ENCODE measurements at places on chromosomes 7 and 10.

- H3K4me3 ChIP-seq: no peak overlapping the region
- no peak for DNase-seq
- H3K27me3 ChIP-seq: no peaks in the 10 kb centered on the region
- H3K36me3 ChIP-seq: peaks cover 52% of the 10 kb centered on the region
These were observed 6.0 kb downstream of the MRPL43 start for GRCh38 chr10:100981178-100981772.

- no peaks in the 10 kb centered on the region for H3K36me3 ChIP-seq
- no peak overlapping the region for H3K27ac ChIP-seq
- H3K27me3 ChIP-seq: no peaks in the 10 kb centered on the region
These were observed 97.3 kb upstream of the SFMBT2 start for GRCh38 chr10:7507887-7508726.

DNA sequence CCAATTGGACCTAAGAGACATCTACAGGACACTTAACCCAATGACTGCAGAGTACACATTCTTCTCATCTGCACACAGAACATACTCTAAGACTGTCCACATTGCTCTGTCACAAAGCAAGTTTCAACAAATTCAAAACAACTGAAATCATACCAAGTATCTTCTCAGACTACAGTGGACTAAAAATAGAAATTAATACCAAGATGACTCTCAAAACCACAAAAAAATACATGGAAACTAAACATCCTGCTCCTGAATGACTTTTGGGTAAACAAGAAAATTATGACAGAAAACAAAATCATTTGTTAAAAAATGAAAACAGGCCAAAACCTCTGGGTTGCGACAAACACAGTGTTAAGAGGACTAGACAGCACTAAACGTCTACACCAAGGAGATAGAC, 24.5 kb downstream of the SNX13 start:
- H3K27me3 ChIP-seq: no peaks in the 10 kb centered on the region
- no peak overlapping the region for H3K27ac ChIP-seq
- peaks cover 41% of the 10 kb centered on the region for H3K4me1 ChIP-seq
- no peak for DNase-seq
- H3K36me3 ChIP-seq: no peaks in the 10 kb centered on the region
- no peak overlapping the region for H3K4me3 ChIP-seq

DNA sequence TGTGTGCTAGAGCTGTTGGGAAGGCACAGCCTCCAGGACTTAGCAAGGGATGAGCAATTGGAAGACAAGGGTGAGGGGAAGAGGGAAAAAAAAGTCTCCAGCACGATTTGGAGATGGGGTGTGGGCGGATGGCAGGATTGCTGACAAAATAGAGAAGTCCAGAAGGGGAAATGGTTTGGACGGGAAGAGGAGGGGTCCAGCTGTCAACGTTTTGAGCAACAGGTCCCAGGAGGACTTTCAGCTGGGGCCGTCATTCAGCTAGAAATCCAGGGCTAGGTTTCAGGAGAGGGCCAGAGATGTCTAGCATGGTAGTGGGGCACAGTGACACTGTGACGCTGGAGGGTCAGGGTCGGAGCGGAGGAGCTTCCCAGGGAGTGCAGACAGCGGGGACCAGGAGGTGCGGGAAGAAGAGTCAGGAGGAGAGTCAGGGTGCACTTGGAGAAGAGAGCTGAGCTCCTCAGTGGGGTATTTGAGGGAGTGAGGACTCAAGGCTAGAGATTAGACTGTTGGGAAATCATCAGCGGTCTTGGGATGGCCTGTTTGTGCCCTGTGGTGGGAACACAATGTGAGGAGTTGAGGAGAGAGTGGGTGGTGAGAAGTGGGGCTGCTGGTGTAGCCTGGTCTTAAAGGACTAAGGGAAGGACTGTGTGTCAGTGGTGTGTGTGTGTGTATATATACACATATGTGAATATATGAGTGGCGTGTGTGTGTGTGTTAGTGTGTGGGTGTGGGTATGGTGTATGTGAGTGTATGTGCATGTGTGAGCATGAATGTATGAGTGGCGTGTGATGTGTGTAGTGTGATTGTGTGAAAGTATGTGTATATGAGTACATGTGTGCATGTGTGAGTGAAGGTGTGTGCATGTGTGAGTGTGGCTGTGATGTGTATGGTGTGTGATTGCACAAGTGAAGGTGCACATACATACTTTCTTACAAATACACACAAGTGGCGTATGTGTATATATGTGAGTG, 3.8 kb downstream of the ZYX start:
- no peaks in the 10 kb centered on the region for H3K27me3 ChIP-seq
- peak overlapping the region; percentile 95 for H3K4me3 ChIP-seq
- H3K4me1 ChIP-seq: peaks cover 71% of the 10 kb centered on the region
- no peak for DNase-seq

GRCh38 chr10:51106311-51106945, 32.1 kb downstream of the PRKG1 start:
- no peak overlapping the region for H3K27ac ChIP-seq
- H3K4me1 ChIP-seq: peaks cover 20% of the 10 kb centered on the region
- no peak for DNase-seq
- no peak overlapping the region for H3K4me3 ChIP-seq

GRCh38 chr10:14837003-14837756, 657 bp downstream of the CDNF start:
- H3K27ac ChIP-seq: peak overlapping the region; percentile 98
- H3K27me3 ChIP-seq: no peaks in the 10 kb centered on the region
- peak overlapping the region; percentile 80 for H3K4me3 ChIP-seq
- H3K4me1 ChIP-seq: no peaks in the 10 kb centered on the region
- peaks cover 21% of the 10 kb centered on the region for H3K36me3 ChIP-seq

GRCh38 chr7:67448271-67448670, 451.6 kb downstream of the TYW1 start:
- H3K4me3 ChIP-seq: no peak overlapping the region
- H3K27ac ChIP-seq: no peak overlapping the region
- no peaks in the 10 kb centered on the region for H3K4me1 ChIP-seq
- no peaks in the 10 kb centered on the region for H3K36me3 ChIP-seq
- peaks cover 3% of the 10 kb centered on the region for H3K27me3 ChIP-seq
- DNase-seq: no peak

- H3K27ac ChIP-seq: peak overlapping the region; percentile 60
- peaks cover 20% of the 10 kb centered on the region for H3K4me1 ChIP-seq
- no peaks in the 10 kb centered on the region for H3K36me3 ChIP-seq
- no peaks in the 10 kb centered on the region for H3K27me3 ChIP-seq
- no peak overlapping the region for H3K4me3 ChIP-seq
These were observed 438.7 kb upstream of the NRP1 start for GRCh38 chr10:33773253-33773573.

DNA sequence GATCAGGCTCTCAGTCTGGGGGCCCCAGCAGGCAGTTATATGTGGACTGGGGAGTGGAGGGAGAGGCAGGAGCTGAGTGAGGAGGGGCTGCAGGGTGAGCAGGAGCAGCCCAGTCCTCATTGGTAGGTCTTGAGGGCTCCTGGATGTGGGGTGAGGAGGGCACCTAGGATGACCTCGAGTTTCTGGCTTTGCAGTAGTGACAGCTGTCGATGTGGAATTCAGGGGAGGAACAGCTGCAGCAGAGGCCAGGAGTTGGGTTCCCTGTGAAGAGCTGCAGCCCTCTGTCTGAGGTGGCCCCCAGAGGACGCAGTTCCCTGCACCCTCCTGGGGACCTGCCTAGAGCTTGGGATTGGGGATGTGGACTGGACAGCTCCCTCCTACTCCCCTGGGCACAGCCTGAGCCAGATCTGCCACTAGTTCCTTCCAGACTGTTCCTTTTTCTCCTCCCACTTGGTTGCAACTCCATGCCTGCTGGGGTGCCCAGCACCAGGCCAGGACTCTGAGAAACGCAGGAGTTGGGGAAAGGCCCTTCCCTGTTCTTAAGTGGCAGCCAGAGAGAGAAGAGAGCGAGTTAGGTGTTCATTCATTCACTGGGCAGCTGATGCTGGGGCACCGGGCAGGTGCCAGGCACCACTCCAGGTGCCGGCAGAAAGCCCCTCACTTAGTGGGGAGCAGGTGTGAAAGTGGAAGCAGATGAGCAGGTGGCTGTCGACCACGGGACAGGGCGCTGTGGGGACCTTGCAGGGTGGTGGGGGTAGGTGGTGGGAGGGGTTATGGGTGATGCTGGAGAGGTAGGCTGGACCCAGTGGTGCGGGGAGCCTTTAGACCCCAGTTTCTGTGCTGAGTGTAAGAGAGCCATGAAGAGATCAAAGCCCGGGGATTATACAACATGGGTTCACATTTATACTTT, 57.9 kb downstream of the PRF1 start:
- no peaks in the 10 kb centered on the region for H3K4me1 ChIP-seq
- H3K27ac ChIP-seq: no peak overlapping the region
- DNase-seq: no peak
- no peaks in the 10 kb centered on the region for H3K27me3 ChIP-seq

- H3K36me3 ChIP-seq: no peaks in the 10 kb centered on the region
- DNase-seq: no peak
- H3K4me1 ChIP-seq: peaks cover 19% of the 10 kb centered on the region
- peaks cover 4% of the 10 kb centered on the region for H3K27me3 ChIP-seq
- H3K27ac ChIP-seq: peak overlapping the region; percentile 55
These were observed 17.2 kb upstream of the CFAP46 start for GRCh38 chr10:132959559-132959961.

DNA sequence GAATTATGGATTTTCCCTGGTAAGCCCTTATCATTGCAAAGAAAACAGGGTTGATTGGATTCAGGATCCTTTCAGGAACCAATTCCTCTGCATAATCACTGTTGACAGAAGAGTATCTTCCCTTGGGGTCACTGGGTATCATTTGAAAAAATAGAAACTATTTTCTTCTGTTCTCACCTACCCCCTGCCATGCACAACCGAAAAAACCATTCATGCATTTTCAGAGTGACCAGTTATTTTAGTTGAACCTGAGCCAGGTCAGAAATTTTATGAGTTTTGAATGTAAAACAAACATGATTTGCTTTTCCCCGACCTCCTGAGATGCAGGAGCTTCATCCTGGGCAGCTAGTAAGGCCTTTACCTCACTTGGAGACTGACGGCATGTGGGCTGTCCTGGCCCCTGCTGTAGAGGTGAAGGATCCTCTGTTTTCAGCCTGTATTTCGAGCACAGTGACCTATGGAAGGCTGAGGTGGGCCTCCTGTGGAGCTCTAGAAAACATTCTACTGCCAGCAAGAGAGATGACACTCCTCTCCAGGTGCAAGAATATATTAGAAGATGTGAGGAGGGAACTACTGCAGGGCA, 30.1 kb downstream of the TMEM178B start:
- no peaks in the 10 kb centered on the region for H3K4me1 ChIP-seq
- no peak for DNase-seq
- H3K27ac ChIP-seq: no peak overlapping the region
- no peaks in the 10 kb centered on the region for H3K36me3 ChIP-seq
- no peak overlapping the region for H3K4me3 ChIP-seq

GRCh38 chr7:48782511-48782910, 141.8 kb upstream of the CDC14C start:
- H3K36me3 ChIP-seq: no peaks in the 10 kb centered on the region
- H3K4me3 ChIP-seq: no peak overlapping the region
- no peak for DNase-seq
- peaks cover 7% of the 10 kb centered on the region for H3K27me3 ChIP-seq
- no peaks in the 10 kb centered on the region for H3K4me1 ChIP-seq

- no peak overlapping the region for H3K4me3 ChIP-seq
- H3K27me3 ChIP-seq: no peaks in the 10 kb centered on the region
- H3K27ac ChIP-seq: no peak overlapping the region
- H3K4me1 ChIP-seq: peaks cover 7% of the 10 kb centered on the region
These were observed 3.5 kb upstream of the MYPN start for GRCh38 chr10:68105820-68106219.

- no peak overlapping the region for H3K4me3 ChIP-seq
- no peaks in the 10 kb centered on the region for H3K36me3 ChIP-seq
- H3K27me3 ChIP-seq: no peaks in the 10 kb centered on the region
- no peaks in the 10 kb centered on the region for H3K4me1 ChIP-seq
- DNase-seq: no peak
These were observed 42.2 kb upstream of the NEUROD6 start for GRCh38 chr7:31382722-31383121.

DNA sequence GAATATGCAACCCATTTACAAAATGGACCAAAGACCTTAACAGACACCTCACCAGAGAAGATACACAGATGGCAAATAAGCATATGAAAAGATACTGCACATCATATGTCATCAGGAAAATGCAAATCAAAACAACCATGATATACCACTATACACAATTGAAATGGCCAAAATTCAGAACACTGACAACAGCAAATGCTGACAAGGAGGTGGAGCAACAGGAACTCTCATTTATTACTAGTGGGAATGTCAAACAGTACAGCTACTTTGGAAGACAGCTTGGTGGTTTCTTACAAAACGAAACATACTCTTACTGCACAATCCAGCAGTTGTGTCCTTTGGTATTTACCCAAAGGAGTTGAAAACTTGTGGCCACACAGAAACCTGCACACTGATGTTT, 50.0 kb upstream of the PCGF5 start:
- no peak for DNase-seq
- no peak overlapping the region for H3K27ac ChIP-seq

DNA sequence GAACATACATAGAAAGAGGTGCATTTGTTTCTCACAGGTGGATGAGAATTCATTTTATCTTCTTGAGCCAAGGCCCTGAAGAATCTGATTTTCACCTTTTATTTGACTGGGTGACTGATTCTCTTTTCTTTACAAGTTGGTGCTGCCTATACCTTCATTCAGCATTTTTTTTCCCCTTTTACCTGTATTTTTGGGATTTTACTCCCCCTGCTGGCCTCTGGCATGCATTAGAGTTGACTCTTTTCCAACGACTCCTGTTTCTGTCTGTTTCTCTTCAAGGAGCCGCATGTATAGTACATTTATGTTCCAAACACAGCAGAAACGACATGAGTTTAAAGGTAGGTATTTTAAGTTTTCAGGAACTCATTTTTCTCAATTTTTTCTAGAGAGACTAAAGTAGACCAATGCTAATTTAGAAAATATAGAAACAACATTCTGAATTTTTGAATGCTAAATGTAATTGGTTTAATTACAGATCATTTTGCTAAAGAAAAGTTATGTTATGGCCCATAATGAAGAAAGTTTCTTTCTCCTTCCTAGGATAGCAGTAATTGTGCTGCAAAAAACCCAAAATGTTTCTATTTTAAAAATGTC, 149.8 kb upstream of the HDAC9 start:
- no peak overlapping the region for H3K4me3 ChIP-seq
- H3K36me3 ChIP-seq: no peaks in the 10 kb centered on the region
- no peak overlapping the region for H3K27ac ChIP-seq
- no peaks in the 10 kb centered on the region for H3K4me1 ChIP-seq

- no peak for DNase-seq
- no peaks in the 10 kb centered on the region for H3K36me3 ChIP-seq
- no peak overlapping the region for H3K27ac ChIP-seq
- H3K4me1 ChIP-seq: no peaks in the 10 kb centered on the region
These were observed 179.6 kb upstream of the GALNT17 start for GRCh38 chr7:70952311-70952710.

Data from heart right ventricle (tissue), 16 donors.